ENCODE measurements at places on chromosomes 2 and 18.
A peak's percentile ranks its signal among the peaks of the same experiment; 100 is the strongest.

DNA sequence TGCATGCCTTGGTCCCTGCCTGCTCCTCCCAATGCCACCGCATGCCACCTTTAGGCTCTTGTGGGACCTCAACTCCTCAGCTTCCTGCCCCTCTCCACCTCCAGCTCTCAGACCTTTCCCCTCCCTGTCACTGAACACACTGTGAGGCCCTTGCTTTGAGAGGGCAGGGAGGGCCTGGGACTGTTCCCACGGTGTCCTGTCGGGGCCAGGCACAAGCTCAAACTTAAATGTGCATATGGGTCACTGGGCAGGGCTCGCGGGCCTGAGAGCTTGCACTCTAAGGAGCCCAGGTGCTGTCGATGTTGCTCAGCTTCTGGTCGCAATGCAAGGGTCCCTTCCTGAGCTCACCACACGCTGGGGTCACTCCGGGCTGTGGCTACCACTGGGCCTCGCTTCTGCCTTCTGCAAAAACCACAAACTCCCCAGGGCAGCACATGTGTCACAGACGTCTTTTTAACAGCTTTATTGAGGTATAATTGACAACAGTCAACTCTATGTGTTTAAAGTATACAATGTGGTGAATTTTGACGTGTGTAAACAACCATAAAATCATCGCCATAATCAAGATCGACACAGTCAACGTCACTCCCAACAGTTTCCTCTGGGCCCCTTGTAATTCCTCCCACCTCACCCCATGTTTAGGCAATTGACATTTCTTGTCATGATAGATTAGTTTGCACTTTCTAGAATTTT, 11.9 kb upstream of the B3GNT7 start:
- no peak for DNase-seq

DNA sequence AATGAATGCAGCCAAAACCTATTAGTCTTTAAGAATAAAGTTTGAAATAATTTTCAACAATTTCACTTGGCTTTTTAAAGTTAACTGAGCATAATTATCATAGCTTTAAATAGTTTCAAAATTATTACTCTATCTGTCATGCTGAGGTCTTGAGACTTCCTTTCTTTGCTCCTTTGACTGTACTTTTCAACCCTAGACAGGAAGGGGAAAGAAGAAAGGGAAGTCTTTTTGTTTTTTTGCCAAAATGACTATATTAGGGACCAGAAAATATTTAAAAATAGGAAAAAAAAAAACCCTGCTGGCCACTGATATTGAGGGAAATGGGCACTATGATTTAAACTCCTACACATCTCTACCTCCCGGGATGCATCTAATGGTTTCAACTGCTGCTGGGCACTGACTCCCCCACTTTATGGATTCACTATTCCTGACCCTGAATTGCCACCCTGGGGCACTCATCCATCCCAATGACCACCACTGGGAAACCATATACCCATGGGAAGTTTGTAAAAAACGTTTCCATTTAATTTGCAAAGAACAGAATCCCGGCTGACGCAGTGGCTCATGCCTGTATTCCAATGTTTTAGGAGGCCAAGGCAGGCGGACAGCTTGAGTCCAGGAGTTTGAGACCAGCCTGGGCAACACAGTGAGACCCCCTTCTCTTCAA, 50.5 kb downstream of the GAREM1 start:
- DNase-seq = no peak

DNA sequence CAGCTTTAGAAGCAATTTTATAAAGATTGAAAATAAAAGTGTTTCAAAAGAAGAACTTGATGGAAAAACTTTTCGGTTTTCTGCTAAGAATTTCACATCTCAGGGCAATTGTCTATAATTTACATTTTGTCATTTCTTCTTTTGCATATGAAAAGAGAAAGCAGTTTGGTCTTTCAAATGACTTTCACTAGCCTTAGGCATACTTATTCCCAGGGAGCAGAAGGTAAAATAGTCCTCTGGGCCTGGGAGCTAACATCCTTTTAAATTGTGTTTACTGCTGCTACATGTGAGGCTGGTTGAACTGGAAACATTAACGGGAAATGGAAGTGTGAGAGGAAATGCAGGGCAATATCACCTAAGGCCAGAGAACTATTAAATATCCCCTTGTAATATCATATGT, 37.1 kb downstream of the MYO3B start:
- DNase-seq = no peak

GRCh38 chr2:237727363-237727762, 71.2 kb upstream of the RBM44 start:
- peak; percentile 22 for DNase-seq
